ENCODE measurements at places on chromosomes 5 and 9.

- no peak for DNase-seq
Observed at GRCh38 chr5:683551-684481, 9.3 kb downstream of the TPPP start.

GRCh38 chr5:53487436-53487835 lies 7.0 kb downstream of the FST start:
- DNase-seq: no peak

- no peak for DNase-seq
Observed at GRCh38 chr9:85523202-85523601, 218.6 kb downstream of the AGTPBP1 start.

GRCh38 chr5:168660691-168661090 lies 81.5 kb upstream of the PANK3 start:
- DNase-seq: no peak

DNA sequence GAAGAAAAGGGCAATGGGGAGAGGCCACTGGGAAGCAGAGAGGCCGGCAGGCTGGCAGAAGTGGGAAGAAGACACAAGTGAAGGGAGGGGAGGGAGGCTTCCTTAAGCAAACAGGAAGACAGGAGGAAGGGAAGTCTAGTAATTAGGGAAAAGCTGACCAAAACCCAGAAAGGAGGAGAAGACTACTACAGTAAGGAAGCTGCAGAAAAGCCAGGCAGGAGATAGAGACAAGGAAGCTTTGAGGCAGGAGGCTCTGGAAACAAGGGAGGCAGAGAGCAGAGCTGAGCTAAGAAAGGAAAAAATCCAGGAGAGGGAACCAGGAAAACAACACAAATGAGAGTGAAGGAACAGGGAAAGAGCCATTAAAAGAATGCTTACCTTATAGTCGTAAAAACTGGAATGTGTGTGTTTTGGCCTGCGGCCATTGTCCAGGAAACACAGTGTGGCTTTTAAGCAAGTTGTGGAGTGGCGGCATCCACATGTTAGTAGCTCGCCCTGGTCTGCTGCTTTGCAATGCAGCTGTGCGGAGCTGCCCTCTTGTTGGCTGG lies 317.1 kb upstream of the CLINT1 start:
- no peak for DNase-seq

DNA sequence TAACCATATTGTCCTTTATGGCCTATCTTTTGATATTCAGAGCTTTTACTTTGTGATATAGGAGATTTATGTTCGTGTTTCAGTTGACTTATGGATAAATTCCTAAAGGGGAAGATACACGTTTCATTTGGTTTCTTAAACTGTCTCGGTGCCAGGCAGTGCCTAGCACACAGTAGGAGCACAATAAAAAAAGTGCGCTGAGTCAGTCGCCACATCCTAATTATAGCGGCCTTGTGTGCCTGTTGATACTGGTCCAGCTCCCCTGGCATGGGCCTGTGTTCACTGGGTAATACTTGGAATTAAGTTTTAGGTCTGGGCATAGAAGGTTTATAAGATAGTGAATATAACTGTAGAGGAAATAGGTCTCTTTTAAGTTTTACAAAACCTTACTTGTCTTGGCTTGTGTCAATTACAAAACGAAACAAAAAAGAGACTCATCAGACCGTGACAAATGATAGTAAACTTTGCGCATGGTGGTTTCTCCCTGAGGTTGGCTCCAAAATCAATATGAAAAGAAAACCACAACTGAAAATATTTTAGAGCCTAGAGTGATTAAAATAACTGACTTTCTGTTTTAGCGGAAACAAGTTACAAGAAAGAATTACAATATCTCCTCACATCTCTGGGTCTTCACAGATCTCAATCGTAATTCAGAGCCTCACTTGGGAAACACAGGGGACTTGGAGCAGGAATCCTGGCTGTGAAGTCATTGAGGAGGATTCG lies 84.8 kb downstream of the MVB12B start:
- DNase-seq: no peak

GRCh38 chr9:77680581-77680980 lies 32.5 kb upstream of the GNA14 start:
- no peak for DNase-seq

GRCh38 chr5:8521991-8522390 lies 653.0 kb downstream of the MTRR start:
- no peak for DNase-seq

- no peak for DNase-seq
Observed at GRCh38 chr9:110429453-110429852, 91.8 kb upstream of the TXNDC8 start.

DNA sequence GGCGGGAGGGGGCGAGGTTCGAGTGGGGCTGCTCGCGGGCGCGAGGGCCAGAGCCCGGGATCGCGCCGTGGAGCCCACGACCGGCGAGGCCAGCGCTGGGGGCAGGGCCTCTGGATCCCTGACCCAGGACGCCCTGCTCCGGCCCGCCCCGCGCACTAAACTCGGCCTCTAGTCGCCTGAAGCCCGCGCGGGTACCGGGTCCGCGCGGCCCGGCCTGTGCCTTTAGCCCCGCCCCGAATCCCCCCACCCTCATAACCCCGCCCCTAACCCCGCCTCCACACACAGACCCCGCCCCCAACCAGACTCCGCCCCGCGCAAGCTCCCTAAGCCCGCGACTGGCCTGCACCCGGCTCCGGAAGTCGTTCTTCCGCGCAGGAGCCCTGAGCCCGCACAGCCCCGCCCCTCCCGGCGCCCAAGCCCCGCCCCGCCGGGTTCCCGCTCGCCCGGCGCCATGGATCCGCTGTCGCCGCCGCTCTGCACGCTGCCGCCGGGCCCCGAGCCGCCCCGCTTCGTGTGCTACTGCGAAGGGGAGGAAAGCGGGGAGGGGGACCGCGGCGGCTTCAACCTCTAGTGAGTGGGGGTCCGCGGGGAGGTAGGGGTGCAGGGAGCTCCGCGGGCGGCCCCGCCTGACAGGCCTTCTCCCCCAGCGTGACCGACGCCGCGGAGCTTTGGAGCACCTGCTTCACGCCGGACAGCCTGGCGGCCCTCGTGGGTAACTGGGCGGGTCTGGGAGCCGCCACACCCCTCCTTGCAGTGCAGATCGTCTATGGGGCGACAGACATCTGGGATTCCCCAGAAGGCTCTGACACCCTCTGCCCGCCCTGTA lies at the start of gene PAXX:
Gene PAXX, plus strand, starts transcription at position 430 of the 826 bp plus-strand sequence. Its CDS starts 22 bp downstream, at position 452.
- peak; percentile 43 for DNase-seq

Data from right renal cortex interstitium (tissue), 3 donors.